ENCODE measurements at places on chromosomes 12 and 14.

GRCh38 chr12:113949321-113950305 is 16.5 kb downstream of the RBM19 start:
- DNase-seq: no peak

- DNase-seq: no peak
These were observed 125.3 kb upstream of the PRMT8 start for GRCh38 chr12:3365463-3366411.

- no peak for DNase-seq
These were observed 255.3 kb upstream of the GARIN6 start for GRCh38 chr12:99392091-99392850.

DNA sequence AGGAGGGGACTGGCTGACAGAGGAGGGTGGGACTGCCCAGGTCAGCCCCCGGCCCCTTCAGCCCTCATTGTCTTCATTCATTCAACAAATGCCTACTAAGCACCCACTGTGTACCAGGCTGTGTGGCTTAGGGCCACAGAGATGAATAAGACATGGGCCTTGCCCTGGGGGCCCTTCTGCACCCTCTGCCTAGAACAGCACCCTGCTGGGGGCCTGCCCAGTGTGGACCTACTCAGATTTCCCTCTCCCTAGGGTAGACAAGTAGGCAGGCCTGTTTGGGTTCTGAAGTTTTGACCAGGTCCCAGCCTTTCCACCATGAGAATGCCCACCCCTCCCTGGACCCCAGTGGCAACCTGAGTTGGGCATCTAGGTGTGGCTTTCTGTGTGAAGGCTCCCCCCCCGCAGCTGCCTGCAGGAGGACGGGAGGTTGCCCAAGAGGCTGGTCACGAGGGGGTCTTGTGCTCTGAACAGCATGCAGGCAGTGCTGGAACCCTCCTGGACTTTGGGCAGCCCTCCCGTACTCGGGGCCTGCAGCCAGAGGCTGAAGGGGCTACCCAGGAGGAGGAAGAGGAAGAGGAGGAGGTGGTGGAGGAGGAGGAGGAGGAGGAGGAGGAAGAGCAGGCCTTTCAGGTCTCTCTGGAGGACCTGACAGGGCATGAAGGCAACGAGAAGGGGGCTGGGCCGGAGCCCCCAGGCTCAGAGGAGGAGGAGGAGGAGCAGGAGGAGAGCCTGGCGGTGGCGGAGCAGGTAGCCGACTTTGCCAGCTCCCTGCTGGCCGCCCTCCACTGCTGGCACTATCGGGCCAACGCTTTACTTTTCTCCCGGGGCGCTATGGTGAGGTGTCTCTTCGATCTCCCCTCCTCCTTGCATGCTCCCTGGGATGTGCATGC is 33.4 kb downstream of the PLEKHG3 start:
- DNase-seq: no peak

DNA sequence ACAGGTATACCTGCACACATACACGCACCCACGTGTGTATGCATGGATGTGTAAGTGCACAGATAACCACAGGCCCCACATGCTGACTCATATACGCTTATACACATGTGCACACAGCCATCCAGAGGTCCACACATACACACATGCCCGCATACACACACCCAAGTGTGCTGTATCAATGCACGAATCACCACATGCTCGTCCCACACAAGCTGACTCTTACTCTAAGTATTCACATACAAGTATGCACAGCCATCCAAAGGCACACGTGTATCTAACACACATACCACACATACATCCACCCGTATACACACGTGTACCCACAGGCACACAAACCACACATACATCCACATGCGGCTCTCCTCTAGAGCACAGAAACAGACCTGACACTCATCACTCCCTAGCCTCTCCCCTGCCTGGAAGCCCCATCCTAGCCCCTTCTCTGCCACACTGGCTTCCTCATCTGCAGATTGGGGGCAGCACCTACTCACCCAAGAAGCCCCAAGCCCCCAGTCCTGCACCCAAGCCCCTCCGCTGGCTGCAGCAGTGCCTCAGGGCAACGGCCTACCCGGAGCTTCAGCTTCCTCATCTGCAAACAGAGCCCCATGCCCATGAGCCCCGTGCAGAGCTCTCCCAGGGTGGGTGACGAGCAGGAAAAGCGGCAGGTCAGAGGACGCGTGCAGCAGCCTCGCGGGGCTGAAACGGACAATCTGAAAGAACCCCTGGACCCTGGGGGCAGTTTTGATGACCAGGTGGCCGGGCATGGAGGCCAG is 105.4 kb downstream of the NCOR2 start:
- DNase-seq: no peak

DNA sequence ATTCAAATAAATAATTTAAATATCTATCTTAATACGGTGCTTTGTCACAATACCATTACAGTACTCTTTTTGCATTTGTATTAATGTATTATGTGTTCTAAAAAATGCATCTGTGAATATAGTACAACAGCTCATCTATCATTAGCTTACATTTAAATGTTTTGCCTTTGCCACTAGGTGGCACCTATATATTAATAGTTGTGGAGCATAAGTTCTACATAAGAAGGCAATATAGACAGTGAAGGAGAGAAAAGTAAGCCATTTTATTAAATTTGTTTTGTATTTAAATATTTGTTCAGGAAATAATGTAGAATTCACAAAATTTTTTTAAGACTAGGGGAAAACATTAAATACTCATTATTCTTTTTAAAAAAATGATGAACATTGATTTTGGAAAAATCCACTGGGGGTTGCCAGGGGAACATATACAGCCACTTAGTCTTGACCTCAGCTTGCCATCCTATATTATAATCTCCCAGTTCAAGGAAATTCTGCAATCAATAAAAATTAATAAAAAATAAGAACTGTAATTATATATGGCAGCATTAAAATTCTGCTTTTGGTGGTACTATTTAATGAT is 9.8 kb downstream of the CCER1 start:
- no peak for DNase-seq

Measured in iPS DF 6.9 (cell line).